ENCODE measurements at places on chromosomes 7 and 10. TPM values are rescaled to one million over a fixed set of nuclear protein-coding genes. Genes with fewer than 3 reads are reported as not detected.

The DDC gene
- total RNA-seq, result not detected

The MRC1 gene
- not detected for total RNA-seq

The STEAP1B gene
- 1.6 TPM for total RNA-seq

The ARMH3 gene
- 2.7 TPM for total RNA-seq

The CLDN4 gene
- total RNA-seq, result not detected

The MCM10 gene
- 39.3 TPM for total RNA-seq

Data from SJSA1 (cell line).